ENCODE measurements at places on chromosomes 6 and 20. TPM values are rescaled to one million over a fixed set of nuclear protein-coding genes. Genes with fewer than 3 reads are reported as not detected.

Gene GJA1
- polyA plus RNA-seq: 68.1 TPM

Gene SLC13A3
- polyA plus RNA-seq: 4.6 TPM

Gene ASIP
- polyA plus RNA-seq: not detected

Gene SLC26A8
- not detected for polyA plus RNA-seq

Gene PI3
- polyA plus RNA-seq: not detected

Gene FKBP1C
- 1.6 TPM for polyA plus RNA-seq

Gene BANF2
- polyA plus RNA-seq: not detected

Gene TFAP2C
- polyA plus RNA-seq: 16.6 TPM

Gene BMP5
- polyA plus RNA-seq: not detected

Gene TBXT
- polyA plus RNA-seq: not detected

Gene LTV1
- polyA plus RNA-seq: 33.6 TPM

Gene ADAT2
- polyA plus RNA-seq: 3.7 TPM

Gene PARD6B
- 0.34 TPM for polyA plus RNA-seq

Gene CYP39A1
- polyA plus RNA-seq: 0.08 TPM

Gene MOG
- polyA plus RNA-seq: not detected

Gene ZNF311
- 0.93 TPM for polyA plus RNA-seq

Gene THEMIS
- polyA plus RNA-seq: 0.33 TPM

Gene MANEA
- 12.3 TPM for polyA plus RNA-seq

Gene HLA-G
- polyA plus RNA-seq: 1.7 TPM

Gene SLC2A10
- 26.2 TPM for polyA plus RNA-seq

Gene PAX1
- not detected for polyA plus RNA-seq

Gene TMEM170B
- 0.14 TPM for polyA plus RNA-seq

Gene WFDC5
- polyA plus RNA-seq: not detected

Gene XKR7
- polyA plus RNA-seq: not detected

Gene TMEM244
- polyA plus RNA-seq: not detected

Gene DEFB124
- not detected for polyA plus RNA-seq

Gene EFCAB8
- polyA plus RNA-seq: not detected

Gene NHLRC1
- 3.7 TPM for polyA plus RNA-seq

Gene FOXF2
- polyA plus RNA-seq: 2.7 TPM

Gene MCCD1
- not detected for polyA plus RNA-seq

Gene PACSIN1
- polyA plus RNA-seq: not detected

Gene CST3
- polyA plus RNA-seq: 784 TPM

Gene SERPINB1
- 32.5 TPM for polyA plus RNA-seq

Gene MUC22
- polyA plus RNA-seq: not detected

Gene HTR1E
- polyA plus RNA-seq: not detected

Gene PAK5
- polyA plus RNA-seq: not detected

Gene TMEM151B
- not detected for polyA plus RNA-seq
